Activated effector memory CD4-positive, alpha-beta T cell treated with Interleukin-2 at 50 U/mL for 16 hours (primary cell): ENCODE measurements at places on chromosomes 3 and 15.

DNA sequence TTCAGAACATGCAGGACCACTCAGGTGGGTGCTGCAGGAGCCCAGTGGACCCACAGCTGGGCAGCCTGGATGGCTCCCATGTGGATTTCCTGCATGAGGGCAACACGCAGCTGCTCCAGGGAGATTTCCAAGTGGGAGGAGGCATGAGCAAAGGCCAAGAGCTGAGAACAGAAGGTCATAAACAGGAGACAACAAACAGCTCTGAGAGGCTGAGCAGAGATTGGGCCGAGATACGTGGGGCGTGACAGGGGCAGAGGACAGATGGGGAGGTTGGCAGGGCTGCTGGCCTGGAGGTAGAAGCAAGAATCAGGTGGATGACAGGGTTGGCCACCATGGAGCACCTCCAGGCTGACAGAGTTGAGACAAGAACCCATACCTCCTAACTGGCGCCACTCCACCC is 2.9 kb downstream of the PHGR1 start:
- no peak for DNase-seq

GRCh38 chr15:85137489-85138168 is 156.0 kb downstream of the PDE8A start:
- DNase-seq = no peak

GRCh38 chr15:98123297-98123696 is 162.8 kb downstream of the ARRDC4 start:
- no peak for DNase-seq

DNA sequence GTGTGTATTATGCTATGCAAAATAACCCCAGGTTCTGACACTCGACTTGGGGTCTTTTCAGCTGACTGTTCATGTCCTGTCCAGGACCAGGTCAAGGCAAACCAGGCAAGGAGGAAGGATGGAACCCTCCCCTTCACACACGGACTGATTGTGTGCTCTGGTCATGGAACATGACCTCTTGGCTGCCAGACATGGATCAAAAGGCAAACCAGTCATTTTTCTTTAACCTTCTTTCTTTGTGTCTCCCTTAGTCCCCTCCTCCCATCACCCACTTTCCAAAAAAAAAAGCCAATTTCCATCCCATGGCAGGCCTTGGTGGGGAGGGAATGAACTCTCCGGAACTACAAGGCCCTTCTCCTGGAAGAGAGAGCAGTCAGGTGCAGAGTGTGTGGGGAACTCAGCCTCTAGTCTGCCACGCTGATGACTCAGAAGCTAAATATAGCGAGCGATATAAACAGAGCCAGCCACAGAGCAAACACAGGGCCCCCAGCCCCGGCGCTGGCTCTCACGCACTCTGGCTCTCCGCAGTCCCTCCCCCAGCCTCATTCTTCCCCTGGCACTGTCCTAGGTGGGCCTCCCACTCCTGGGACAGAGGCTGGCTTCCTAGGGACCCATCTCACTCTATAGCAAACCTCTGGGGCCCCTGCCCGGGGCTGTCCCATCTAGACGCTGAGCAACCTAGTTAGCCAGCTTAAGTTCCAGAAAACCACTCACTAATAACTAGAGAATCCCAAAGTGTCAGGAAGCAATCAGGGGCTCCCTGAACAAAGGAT is 10.0 kb downstream of the BMF start:
- peak; percentile 55 for DNase-seq

- no peak for DNase-seq
These were observed 47.9 kb downstream of the ST3GAL6 start for GRCh38 chr3:98811048-98811447.

GRCh38 chr15:74451861-74452835 is 8.8 kb downstream of the UBL7 start:
- DNase-seq = no peak

DNA sequence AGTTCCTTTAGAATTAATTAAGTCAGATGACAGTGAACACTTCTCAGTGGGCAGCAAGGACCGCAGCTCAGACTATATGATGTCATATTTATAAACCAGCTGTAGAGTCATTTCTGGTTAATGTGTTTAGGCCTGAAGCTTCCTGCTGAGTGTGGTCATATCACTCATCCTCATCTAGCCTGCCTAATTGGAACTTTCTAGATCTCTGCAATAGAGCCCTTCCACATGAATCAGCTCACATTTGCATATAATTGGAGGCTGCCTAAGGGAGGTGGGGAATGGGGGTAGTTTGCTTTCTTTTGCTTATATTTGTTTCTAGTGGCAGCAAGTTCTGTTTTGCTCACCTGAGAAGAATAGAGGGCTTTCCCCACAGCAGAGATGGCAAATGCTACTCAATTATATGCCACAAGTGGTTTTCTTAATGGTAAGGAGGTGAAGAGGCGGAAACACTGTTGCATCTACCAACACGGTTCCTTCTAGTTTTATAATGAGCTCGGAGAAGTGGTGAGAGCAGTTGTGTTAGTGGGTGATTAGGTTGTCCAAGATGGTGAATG is 148.1 kb downstream of the KLHL25 start:
- no peak for DNase-seq

GRCh38 chr3:194168994-194169393 is 33.0 kb downstream of the HES1 start:
- no peak for DNase-seq

- no peak for DNase-seq
These were observed 630 bp downstream of the KIF15 start for GRCh38 chr3:44762170-44762677.

DNA sequence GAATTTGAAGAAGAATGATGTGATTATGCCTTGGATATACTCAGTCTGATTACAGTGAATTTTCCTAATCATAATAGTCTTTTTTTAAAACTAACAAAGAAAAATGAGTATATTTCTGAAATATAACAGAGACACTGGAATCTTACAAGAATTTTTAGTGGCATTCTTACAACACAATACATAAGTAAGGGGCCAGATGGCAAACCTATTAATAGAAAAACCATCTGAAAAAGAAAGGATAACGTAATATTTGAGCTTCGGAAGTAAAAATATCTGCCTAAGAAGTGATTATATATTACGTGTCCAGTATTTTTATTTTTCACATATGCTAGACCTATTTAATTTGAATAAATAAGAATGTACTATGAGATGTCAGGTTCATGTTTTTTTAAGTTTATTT is 452.8 kb downstream of the NAALADL2 start:
- DNase-seq = no peak

DNA sequence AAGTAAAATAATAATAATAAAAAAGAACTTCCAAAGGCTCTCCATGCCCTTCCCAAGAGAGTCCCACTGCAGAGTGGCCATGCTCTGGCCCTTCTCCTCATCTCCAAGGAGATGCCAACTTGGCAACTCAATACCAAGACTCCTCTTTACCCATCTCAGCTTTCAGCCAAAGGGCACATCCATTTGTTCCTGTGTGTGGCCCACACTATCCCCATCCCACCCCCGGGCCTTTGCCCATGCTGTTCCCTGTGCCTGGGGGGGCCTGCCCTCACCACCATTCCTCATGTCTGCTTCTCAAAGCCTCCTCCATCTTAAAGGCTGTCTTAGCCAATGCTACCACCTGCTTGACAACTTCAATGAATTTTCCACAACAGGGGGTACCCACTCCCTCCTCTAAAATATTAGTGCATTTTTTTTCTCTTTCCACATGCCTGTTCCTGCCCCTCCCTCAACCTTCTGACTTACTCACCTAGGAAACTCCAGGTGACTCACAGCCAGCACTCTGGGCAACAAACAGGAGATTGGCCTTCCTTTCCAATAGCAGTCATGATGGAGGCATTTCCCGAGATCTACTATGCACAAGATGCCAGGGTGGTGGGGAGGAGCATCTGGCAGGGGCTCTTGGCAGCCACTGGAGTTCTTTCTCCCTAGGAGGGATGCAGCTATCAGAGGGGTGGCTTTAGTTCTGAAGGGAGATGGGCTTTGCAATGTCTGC is 109.4 kb upstream of the SMAD3 start:
- DNase-seq = no peak

DNA sequence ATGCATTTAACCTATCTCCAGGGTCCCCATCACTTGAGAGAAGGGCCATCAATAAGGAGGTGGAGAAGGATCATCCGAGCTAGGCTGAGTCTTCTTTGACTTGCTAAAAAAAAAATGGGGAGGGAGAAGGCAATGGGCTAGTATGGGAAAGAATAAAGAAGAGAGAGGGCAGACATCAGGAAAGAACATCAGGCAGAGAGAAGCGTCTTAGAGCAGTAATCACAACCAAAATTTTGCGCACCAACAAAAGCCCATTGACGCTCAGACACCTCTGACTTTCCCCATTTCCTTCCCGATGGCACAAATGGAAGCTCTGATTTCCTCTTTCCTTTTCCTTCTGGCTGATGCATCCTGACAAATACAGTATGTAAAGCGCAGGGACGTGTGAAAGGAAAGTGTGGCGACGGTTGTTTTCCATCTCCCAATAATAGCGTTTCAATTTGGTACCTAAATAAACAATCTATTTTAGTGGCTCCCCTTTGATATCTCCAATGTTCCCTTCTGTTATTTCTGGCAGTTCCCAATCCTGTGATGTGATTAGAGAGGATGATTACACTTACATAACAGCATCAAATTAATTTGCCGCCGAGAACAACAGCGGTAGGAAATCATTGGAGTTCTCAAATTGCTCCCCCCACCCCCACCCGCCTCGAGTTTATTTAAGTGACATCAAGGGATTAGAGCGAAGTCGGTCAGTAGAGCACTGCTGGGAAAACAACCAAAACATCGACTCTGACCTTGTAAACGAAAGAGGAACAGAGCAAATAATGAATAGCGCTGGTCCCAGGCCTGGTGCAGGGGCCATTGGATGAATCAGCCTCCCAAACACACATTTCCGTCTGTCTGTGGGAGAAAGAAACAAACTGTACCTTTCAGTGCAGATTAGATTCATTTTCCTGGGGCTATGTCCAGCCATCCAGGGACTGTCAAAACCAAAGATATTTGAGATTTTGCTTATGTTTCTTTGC is 273.3 kb upstream of the ICE2 start:
- no peak for DNase-seq

DNA sequence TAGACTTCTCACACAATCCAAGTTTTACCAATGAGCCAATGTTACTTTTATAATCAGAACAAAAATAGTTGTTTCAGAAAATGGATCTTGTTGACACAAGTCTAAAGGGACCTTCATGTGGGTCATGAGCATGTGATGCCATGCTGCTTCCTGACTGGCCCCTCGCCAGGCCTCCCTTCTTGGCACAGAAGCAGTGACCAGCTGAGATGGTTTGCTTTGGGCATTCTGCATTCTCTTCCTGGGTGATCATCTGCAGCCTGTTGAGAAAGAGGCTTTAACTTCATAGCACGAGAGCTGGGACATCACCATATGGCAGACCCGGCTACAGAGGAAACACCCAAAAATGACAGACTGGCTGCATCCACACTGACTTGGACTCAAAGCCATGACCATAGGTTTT is 45.7 kb downstream of the TGM4 start:
- DNase-seq = no peak

- DNase-seq = no peak
These were observed 782.4 kb upstream of the ROBO1 start for GRCh38 chr3:80550174-80550573.

DNA sequence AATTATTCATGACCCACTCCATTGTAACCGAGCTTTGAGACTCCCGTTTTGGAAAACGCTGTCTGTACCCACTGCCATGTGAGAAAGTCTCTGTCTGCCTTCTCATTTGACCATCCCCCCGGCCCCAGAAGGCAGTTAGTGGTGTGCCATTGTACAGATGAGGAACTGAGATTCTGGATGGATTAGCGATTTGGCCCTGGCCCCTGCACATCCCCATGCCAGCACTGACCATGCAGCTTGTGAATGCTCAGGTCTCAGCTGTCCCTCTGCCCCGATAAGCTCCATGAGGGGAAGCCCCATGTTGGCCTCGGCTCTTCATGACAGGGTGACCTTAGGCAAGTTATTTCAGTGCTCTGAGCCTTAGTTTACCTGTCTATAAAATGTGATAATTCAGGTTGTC is 153.0 kb upstream of the SMAD3 start:
- no peak for DNase-seq

- DNase-seq = no peak
These were observed 15.0 kb upstream of the RORA start for GRCh38 chr15:61243983-61244593.

DNA sequence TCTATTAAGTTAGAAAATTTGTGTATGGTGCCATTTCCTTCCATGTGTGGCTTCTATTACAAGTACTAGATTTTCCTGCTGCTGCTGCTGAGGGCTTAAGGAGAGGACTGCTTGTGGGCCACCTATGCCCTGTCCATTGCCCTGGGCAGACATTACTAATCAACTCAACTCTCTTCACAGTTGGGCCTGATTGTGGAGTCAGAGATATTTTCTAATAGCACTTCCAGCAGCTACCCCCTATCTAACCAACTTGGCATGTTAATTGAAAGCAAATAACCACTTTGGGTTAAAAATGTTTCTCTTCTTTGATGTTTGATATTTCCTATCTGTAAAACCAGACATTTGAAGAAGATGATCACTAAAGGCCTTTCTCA is 242.0 kb downstream of the EDEM1 start:
- no peak for DNase-seq

GRCh38 chr3:78872195-78872594 is 895.6 kb downstream of the ROBO1 start:
- DNase-seq = no peak

DNA sequence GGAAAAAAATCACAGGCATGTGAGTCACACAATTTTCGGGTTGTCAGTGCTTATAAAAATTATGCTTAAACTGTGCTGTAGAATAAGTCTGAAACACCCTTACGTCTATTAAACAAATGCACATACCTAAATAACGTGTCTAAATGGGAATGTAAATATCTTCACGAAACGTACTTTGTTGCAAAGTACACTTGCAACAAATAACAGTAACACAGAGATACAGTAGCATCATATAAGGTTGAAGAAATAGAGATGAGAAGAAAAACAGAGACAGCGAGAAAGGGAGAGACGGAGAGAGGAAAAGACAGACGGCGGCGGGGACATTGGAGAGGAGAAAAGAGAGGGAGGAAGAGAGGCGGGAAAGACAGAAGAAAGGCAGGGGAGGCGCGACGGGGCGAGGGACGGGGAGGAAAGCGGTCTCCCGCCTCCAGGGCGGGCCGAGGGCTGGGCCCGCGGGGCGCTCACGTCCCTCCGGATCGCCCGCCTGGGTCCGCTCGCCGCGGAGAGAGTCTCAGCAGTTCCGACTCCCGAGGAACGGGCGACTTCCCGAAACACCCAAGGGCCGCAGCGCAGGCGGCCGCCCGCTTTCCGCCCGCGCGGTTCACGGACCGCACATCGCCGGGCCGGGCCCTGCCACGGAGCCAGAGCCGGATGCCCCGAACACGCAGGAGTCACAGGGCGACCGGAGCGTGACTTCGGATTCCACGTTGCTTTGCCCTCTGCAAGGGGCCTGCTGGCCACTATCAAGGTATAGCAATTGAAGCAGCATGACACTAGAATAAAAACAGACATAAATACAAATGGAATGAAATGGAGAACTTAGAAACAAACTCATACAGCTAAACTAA is 153.4 kb downstream of the LMLN start:
- DNase-seq = no peak

GRCh38 chr3:127954640-127955039 is 39.6 kb downstream of the KBTBD12 start:
- DNase-seq = no peak
